ENCODE measurements at places on chromosomes 13 and 19.

GRCh38 chr19:56712611-56713276, 41.2 kb upstream of the ZNF835 start:
- DNase-seq = no peak

DNA sequence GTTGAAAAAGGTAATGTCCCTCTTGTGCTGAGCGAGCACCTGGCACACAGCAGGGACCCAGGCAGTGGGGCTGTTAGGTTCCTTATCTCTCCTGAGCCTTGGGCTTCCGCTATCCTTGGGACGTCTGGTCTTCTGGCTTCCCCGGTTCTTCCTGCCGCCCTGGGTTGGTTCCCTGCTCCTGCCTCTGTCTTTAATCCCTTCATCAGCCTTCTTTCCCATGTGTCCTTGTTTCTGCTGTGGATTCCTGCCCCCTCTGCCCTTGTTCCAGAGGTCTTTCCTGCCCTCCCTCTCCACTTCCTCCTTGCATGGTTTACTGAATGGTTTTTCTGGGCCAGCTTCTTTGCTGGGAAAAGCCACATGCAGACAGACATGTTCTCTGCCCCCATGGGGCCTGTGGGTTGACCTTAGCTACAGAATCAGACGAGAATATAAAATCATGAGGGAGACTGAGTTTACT, 2.6 kb downstream of the EPN1 start:
- DNase-seq = no peak

GRCh38 chr13:72552731-72553130, 174.7 kb downstream of the MZT1 start:
- DNase-seq = no peak

DNA sequence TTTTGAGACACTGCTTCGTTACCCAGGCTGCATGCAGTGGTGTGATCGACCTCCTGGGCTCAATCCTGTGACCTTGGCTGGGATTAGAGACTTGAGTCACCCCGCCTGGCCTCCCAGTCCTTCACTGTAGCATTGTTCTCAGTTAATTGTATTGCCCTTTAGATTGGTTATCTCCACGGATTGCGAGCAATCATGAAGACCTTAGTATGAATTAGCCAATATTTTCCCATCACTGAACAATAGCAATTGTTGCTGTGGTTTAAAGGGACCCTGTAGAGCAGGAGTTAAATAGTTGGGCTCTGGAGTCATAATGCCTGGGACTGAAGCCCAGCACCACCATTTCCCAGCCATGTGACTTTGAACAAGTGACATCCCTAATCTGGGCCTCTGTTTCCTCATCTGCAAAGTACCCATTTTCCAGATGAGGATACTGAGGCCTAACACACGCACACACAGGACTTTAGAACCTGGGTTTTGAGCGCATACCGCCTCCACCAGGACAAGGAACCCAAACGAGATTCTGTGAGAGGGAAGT, 8.4 kb downstream of the PPP1R14A start:
- DNase-seq = no peak

- DNase-seq = no peak
These were observed 36.6 kb upstream of the MED4 start for GRCh38 chr13:48131533-48131932.

GRCh38 chr19:29514525-29515232, 11.1 kb upstream of the VSTM2B start:
- DNase-seq = no peak

DNA sequence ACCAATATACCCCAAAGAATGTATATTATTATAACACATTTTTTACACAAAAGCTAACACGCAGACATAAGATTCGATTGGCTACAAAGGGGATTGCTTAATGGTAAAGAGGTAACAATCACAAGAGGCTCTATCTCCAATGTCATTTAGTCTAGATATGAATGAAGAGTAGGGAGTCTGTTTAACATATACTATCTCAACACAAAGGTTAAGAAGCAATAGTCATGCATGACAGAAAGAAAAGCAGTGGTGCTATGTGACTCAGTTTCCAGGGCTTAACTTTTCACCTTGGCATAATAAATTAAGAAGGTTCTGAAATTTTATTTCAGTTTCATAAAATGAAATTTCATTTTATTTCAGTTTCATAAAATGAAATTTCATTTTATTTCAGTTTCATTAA, 33.3 kb downstream of the UFM1 start:
- no peak for DNase-seq

Data from stimulated activated CD4-positive, alpha-beta T cell treated with anti-CD3 and anti-CD28 coated beads, Interleukin-4, amount 100 ng/mL, for 48 hours (primary cell).